GOT3 (cell line): ENCODE measurements at places on chromosomes 11 and 22.

- no peak for DNase-seq
Measured at GRCh38 chr11:110376711-110377324, 52.9 kb upstream of the FDX1 start.

- DNase-seq: no peak
Measured at GRCh38 chr11:100870138-100870537, 183.1 kb downstream of the ARHGAP42 start.

GRCh38 chr22:41289671-41290070, 3.7 kb upstream of the RANGAP1 start:
- DNase-seq: no peak

DNA sequence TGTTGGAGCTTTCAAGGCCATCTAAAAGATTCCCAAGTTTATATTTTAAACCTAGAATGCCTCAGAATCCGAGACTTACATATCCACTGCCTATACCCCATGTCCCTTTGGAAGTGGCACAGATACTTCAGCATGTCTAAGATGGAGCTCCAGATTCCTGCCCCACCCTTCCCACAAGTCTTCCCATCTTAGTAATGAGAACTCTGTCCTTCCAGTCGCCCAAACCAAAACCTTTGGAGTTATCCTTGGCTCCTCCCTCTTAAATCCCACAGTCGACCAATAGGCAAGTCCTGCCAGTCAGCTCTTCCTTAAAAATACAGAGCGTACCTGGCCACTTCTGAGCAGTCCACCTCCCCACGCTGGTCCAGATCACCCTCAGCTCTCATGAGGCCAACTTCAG, 4.3 kb downstream of the POLD4 start:
- DNase-seq: no peak

- no peak for DNase-seq
Measured at GRCh38 chr11:95375886-95376285, 144.9 kb upstream of the SESN3 start.

- DNase-seq: no peak
Measured at GRCh38 chr22:50528682-50529415, 963 bp downstream of the TYMP start.

DNA sequence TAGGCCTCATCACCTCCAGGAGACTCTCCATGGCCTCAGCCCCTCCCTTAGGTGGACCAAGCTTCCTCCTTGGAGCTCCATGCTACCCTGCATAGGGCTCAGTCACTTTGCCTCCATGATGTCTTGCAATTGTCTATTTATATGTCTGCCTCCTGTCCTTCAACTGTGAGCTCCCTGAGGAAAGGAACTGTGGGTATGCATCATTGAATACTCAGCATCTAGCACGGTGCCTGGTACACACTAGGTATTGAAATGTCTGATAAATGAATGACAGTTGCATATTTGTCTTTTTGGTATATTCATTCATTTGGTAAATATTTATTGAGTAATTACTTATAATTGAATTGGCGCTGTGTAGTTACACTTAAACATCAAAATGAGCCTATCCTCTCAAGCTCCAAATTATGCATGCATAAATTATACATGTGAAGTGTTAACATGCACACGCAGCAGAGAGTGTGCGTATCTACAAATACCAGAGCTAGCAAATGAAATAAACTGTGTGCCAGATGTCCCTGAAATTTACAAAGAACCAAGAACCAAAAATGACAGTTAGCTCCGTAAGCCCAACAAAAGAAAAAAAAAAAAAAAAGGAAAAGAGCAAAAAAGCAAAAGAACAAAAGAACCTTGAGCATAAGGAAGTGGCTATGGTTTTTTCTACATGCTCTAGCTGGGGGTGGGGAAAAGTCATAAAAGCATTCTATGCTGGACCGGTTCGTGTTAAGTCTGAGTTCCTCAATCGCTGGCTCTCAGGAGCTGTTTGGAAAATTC, 25.2 kb downstream of the GRAP2 start:
- DNase-seq: no peak

- DNase-seq: no peak
Measured at GRCh38 chr11:75245356-75246005, 4.9 kb downstream of the TPBGL start.

GRCh38 chr22:20247010-20247505, 21.1 kb downstream of the RTN4R start:
- DNase-seq: no peak

DNA sequence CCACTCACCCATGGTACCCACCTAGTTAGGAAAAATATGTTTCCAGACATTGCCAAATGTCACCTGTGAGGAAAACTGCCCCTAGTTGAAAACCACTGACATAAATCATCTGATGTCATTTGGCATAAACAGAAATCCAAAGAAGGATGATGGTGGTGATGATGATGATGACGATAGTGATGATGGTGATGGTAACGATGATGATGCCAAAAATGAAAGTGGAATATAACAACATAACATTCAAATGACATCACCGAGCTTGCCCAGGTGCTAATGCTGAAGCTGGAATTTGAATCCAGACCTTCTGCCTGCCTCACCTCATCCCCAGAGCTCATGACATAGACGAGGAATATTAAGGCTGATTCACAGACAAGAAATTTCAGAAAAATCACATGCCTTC, 92.3 kb upstream of the ASPHD2 start:
- DNase-seq: no peak

DNA sequence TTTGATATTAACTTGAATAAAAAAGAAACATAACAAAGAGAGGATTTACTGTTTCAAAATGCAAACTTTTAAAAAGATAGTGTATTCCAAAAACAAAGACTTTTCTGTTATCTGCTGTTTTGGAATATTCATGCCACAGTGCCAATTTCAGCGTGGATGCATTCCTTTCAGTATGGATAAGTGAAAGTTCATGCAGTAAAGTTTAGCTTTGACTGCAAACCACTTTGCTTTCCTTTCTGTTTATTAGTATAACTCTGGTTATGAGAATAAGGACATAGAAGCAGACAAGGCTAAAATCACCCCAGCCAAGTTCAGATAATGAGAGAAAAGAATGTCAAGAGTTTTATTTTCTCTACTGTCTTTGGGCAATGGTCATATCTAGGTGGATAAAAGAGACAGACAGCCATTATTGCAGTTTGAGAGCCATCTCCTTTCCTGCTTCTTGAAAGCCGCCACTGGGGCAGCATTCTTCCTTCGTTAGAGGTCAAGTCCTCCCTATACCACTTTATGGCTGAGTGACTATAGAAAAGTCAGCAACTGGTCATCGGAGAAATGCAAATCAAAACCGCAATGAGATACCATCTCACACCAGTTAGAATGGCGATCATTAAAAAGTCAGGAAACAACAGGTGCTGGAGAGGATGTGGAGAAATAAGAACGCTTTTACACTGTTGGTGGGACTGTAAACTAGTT, 82.4 kb upstream of the BLID start:
- DNase-seq: no peak

- DNase-seq: no peak
Measured at GRCh38 chr22:30245985-30246813, at the start of gene LIF. Gene LIF (minus strand): TSS chr22:30246759. CDS start chr22:30246695, 64 bp downstream.

DNA sequence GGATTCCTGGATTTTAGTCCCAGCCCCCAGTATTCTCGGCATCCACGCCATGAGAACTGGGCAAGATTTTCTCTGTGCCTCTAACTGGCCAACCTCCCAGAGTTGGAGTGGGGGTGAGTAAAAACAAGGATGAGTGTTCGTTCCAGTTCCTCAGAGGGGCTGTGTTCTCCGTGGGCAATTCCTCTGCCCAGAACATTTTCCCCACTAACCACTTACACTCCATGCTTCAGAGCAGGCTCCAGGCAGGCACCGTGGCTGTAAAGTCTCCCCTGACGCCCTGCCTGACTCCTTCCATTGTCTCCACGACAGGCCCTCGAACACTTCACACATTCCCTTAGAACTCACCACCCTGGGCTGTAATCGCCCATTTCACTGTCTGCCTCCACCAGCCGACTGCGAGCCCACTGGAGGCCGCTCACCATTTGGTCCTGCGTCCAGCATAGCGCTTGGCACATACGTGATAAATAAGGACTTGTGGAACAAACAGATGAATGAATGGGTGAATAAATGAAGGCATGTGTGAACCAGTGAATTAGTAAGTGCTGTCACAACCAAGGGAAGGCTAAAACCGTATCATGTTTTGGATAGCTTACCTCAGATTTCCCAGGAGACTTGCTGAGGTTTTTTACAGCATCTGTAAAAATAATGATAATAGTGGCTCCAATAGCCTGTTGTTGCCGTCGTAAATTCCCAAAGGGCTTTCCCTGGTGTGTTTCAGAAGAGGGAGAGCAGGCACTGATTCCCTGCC, 6.1 kb downstream of the APLNR start:
- DNase-seq: no peak
